NCI-H2081 treated with DMSO at 0.1 percent for 48 hours (cell line): ENCODE measurements at places on chromosomes 5 and 9.

DNA sequence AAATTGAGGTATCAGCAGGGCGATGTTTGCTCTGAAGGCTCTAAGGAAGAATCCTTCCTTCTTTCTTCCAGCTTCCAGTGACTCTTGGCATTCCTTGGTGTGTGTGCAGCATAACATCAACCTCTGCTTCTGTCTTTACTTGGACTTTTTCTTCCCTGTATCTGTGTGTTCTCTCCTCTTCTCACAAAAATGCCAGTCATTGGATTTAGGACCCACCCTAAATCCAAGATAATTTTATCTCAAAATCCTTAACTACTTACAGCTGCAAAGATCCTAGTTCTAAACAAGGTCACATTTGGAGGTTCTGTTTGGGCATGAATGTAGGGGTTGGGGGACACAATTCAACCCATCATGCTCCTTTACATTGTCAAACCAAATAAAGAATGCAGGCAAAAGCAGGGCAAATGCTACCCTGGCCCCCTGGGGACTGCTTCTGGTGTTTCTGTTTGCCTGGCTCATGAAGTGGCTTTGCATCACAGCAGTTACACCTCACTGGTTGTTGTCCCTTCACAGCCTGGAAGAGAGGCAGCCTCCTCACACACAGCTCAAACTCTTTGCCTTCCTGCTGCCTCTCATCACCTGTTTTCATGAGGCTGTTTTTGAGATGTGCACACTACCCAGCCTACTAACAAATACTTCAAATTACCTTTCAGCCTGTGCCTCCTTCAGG is 64.8 kb upstream of the PLCXD3 start:
- no peak for DNase-seq

DNA sequence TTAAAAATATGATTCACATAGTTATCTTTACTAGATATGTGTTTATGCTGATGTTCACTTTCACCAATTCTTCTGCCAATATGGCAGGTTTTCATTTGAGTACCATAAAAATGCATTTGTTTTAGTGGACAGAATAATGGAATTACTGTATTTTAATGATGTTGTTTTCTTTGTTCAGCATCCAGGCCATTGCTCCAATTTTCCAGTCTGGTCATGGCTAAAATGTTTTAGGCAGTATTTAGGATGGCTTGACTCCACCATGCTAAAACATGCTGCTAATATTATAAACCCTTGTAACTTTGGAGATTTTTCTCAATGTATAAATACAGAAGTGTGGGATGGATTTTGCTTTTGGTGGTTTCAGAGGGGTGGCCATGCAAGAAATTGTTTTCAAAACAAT is 273.0 kb upstream of the RPS23 start:
- no peak for DNase-seq

GRCh38 chr5:109935833-109936490 is 246.2 kb downstream of the MAN2A1 start:
- DNase-seq: no peak

DNA sequence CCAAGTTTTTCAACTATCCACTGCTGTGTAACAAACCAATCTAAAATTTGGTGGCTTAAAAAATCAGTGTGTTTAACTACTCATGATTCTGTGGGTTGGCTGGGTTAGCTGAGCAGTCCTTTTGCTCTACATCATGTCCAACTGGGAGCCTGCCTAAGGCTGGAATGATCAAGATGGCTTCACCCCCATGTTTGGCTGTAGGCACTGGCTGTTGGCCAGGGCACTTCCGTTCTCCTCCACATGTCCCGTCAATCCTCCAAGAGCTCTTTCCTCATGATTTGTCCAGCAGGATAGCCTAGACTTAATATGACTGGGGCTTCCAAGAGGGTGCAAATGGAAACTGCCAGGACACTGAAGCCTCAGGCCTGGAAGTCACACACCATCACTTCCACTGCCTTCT is 17.0 kb upstream of the TSSK1B start:
- DNase-seq: no peak

DNA sequence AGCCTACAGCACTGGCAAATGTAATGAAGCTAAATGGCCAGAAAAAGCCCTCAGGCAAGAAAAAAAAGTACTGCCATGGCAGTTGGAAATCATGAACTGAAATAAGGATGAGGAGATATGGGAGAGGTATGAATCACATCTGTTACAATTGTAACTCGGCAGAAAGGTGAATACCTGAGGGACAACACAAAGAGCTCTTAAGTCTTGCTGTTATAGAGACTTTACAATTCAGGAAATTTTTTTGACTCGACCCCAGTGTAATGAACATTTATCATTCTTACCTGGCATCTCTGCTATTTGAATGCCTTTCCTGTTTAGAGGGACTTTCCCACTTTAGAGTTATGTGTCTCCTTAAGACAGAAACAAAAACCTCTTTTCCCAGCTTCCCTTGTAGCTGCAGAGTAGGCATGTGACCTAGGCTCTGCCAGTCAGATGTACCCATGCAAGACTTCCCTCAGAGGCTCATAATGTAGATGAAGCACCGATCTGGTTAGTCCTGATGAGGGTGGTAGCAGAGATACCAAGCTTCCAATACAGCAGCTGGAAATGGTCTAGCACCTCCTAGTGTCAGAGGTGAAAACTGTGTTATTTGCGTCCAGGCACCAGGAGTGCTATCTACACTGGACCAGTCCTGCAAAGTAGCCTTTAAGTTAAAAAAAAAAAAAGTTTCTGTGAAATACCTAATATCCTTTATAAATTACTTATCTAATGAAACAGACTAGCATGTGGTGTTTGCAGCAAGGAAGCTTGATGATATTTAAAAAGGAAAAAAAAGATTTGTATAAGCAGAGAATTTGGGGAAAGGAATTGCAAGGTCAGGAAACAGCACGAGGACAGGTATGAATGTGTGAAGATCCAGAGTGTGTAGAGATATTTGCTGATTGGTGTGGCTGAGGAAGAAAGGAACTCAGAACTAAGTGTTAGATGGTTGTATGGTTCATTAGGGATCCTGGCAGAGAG is 146.9 kb upstream of the SLC1A3 start:
- DNase-seq: no peak

GRCh38 chr5:139460455-139460854 is 2.1 kb downstream of the ECSCR start:
- DNase-seq: no peak

DNA sequence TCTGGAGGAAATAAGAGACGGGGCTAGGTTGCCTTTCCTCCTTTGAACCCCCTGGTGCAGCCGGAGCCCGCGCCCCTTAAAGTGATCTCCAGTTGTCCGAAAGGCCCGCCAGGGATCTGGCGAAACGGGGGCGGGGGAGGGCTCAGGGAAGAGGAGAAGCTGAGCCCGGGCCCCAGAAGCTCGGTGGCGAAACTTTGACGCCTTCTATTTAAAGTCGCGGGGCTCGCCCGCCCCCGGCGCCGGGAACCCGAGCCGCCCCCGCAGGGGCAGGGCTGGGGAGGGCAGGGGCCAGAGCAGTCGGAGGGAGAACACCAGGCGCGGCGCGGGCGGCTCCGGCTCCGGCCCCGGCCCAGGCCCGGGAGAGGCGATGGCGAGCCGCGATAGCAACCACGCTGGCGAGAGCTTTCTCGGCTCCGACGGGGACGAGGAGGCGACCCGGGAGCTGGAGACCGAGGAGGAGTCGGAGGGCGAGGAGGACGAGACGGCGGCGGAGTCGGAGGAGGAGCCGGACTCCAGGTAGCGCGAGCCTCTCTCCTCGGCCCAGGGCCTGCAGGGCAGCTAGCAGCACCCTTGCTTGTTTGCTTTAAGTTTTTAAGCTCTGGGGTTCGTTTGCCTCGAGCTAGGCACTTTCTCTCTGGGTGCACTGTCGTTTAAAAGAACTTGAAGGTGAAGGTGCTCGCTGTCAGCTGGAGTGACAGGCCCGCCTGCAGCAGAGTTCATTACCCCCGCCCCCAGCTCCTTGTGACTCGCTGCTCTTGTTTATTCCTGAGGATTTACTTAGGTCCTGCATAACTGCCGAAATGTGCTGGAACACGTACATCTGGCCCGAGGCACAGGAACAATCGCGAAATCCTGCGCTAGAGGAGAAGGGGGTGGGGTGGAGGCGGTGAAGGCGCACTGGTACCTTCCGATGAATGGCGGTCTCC is at the start of gene CMYA5:
Gene CMYA5, plus strand, starts transcription at position 296 of the 926 bp plus-strand sequence. Its CDS starts 72 bp downstream, at position 368.
- no peak for DNase-seq

DNA sequence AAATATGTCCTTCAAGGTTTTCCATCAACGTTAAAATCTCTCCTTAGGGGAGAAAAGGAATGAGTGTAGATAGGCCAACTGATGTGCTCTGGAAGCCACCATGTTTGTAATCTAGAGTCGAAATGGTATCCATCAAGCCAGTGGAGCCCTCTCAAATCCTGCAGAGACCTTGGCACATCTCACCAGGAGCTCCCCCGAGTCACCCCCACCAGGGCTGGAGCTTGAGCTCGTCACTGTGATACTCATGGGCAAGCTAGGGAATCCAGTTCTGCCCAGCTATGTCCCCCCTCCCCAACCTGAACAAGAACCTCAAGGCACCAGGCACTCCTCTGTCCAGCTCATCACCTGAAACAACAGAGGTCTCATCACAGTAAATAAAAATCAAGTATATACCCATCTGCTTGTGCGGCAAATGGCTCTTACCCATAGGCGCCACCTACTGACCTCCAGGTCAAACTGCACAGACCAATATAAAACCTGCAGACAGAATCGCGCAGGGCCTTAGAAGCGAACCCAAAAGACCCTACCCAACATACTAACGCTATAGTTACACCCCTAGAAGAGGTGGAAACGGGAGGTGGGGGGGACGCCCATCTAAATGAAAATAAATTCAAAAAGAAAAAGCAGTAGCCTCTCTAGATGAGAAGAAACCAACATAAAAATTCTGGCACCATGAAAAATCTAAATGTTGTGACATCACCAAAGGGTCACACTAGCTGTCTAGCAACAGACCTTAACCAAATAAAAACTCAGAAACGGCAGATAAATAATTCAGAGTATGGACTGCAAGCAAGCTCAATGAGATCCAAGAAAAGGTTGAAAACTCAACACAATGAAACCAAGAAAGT is 75.0 kb downstream of the TTC39B start:
- no peak for DNase-seq

- no peak for DNase-seq
Observed at GRCh38 chr5:151570058-151570457, 21.1 kb downstream of the FAT2 start.

GRCh38 chr5:67971223-67971830 is 244.2 kb upstream of the PIK3R1 start:
- DNase-seq: no peak
